ENCODE measurements at places on chromosomes 7 and 10.

GRCh38 chr7:29795696-29796580, 10.4 kb upstream of the WIPF3 start:
- DNase-seq, result no peak

DNA sequence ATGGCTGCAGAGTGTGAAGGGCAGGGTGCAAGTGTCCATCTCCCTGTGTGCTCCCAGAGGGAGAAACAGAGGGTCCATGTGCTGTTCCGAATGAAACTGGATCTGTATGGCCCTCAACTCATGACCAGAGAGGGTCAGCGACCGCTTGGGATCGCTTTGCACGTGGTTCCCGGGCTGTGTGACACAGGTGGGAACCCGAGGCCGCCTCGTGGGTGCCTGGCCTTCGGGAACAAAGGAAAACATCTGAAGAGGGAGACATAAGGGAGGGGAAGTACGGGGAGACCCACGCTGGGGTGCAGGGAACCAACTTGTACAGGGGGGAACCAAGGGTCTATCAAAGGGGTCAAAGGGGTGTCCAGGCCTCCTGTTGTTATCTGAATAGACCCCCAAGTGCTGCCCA, 57.5 kb downstream of the SH3PXD2A start:
- DNase-seq, result no peak

DNA sequence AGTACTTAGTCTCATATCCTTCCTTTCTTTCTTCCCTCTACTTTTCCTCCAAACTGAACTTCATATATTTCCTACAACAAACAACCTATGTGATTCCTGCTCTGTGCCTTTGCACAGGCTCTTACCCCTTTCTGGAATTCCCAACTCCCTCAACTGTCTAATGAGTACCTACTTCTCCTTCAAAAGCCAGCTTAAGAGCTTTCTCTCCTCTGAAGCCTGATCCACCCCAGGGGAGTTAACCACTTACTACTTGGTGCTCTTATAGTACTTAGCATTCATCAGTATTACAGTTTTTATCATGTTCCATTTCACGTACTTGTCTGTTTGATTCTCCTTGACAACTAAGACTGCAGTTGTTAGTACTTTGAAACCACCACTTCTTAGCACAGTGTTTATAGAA, 246.1 kb downstream of the LRRTM3 start:
- no peak for DNase-seq

DNA sequence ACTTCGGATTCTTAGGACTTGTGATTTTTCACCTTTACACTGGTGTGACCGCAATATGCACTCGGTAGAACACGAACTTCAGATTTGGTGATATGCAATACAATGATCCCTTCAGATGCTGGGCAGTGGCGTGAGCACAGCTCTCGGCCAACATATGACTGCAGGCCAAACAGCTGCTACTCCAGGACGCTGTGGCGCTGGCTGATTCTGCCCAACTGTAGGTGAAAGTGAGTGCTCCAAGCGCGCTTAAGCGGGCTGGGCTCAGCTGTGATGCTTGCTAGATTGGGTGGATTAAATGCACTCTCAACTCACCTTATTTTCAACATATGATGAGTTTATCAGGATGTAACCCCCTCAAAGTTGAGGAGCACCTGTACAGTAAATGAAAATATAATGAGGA, 137.6 kb upstream of the RET start:
- no peak for DNase-seq

GRCh38 chr10:120938822-120939221, 87.7 kb downstream of the WDR11 start:
- no peak for DNase-seq

DNA sequence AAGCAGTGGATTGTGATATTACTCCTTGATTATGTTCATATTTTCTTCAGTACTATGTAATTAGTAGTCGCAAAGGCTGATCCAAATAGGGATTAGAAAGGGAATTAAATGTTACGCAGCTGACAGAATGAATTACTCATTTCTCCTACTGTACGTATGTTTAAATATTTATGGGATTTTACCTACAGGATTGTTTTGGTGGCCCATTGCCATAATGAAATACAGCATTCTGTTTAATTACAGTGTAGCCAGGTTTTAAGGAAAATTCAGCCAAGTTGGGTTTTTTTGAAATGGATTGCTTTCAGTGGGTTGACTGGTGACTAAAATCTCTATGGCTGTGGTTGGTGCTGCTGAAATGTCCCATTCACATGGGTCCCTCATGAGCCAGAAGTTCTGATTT, 197.7 kb upstream of the GRB10 start:
- DNase-seq, result no peak

DNA sequence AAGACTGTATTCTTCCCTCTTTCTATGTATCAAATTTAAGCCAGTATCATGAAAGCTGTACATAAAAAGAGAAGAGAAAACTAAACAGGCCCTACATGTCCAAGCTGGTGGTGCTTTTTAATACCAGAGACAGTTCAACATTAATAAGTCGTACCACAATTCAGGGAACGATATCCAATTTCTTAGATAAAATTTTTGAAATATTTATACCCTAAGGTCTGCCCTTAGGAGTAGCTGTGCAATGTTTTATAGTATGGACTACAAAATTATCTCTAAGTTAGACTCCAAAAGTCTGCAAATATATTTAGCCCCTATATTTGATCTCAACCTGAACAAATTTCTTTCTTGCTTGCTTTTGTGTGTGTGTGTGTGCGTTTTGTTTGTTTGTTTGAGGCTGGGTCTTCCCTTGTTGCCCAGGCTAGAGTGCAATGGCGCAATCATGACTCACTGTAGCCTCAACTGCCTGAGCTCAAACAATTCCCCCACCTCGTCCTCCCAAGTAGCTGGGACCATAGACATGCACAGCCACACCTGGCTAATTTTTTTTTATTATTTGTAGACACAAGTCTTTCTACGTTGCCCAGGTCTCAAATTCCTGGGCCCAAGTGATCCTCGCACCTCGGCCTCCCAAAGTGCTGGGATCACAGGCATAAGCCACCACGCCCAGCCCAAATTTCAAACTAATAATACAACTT, 13.2 kb downstream of the ARHGAP19 start:
- no peak for DNase-seq

DNA sequence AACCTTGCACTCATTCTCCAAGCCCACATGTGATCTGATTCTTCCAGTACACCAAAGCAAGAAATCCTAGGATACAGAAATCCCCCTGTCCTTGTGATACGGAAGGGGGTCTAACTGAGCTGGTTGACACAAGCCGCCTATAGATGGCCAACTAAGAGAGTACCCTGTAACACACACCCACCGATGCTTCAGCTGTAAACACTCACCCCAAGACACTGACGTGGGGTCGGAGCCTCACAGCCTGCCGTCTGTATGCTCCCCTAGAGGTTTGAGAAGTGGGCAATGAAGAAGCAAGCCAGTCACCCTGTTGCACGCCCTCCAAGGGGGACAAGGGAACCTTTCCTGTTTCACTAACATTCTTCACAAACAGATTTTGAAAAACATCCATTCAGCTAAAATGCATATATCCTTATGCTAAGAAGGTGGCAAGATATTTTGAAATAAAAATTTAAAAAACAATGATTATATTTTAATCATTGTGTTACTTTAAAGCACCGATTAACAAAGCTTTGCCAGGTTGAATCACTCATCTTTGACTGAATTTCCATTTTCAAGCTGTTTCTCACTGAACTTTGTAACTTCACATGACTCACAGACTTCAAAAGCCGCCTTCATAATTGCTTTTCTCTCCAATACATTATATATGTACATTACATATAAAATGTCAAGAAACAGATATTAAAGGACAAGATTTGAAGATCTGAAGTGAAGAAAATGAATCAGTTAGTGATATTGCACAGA, 329.3 kb downstream of the ARL4A start:
- DNase-seq, result no peak

GRCh38 chr7:43137811-43138210, 25.4 kb downstream of the HECW1 start:
- DNase-seq, result no peak

DNA sequence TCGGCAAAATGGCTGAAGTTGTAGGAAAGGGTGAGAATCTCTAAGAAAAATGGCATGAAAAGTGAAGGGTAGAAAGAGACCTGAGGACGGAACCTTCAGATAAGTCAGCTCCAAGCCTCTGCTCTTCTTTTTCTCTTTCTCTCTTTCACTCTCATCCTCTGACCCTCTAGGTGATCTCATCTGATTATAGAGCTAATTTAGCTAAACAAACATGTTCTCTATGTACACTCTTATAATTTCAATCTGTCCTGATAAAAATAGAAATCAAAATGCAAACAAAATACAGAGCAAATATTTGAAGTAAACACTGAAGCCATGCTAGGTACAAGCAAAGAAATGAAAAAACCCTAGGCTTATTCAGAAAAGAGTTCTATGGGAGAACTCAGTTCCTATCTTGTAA, 14.4 kb upstream of the CUBN start:
- no peak for DNase-seq
